ENCODE measurements at places on chromosomes 1 and 21.

DNA sequence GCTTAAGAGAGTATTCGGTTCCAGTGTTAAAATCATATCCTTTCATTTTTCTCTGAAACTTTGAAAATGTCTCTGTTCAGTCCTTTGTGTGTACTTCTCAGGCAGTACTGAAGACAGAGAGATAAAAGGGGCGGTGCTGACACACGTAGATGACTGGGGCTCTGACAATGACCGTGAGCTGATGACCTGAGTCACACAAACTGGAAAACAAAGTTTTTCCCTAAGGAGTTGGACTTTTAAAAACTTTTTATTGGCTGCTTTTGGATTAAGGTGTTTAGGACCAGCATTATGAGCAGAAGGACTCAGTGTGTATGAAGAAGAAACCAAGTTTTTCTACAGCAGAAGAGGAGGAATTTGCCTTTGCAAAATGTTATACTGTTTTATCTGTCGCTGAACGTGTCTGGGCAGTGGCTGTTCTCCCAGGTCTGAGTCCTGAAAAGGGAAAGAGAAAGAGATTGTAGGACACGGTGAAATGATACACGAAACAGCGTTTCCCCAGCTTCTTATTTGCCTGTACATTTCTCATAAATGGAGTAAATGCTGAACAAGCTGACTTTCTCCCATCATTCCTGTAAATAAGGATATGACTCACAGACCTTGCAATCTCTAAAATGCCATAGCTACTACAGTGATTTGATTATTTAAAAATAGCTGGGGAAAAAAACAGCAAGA is 51.5 kb downstream of the MAP3K7CL start:
- peak; percentile 96 for DNase-seq

GRCh38 chr1:181742426-181742825 is 259.1 kb downstream of the CACNA1E start:
- DNase-seq, result no peak

DNA sequence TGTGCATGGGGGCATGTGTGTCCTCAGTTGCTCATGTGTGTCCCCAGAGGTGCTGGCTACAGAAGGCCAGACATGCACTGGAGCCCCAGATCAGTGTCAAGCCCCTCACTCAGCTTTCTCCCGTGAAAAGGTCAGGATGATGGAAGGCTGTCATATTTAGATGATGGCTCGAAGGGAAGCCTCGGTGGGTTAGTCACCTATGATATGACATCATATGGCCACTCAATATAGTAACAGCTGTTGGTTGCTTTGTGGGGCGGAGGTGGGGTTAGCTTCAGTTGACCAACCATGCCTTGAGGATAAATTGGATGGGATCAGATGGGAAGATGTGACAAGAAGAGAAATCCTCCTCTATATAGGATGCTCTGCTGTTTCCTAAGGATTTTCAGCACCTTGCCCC is 43.5 kb upstream of the ATF3 start:
- no peak for DNase-seq

GRCh38 chr1:83697961-83698360 is 301.0 kb downstream of the TTLL7 start:
- no peak for DNase-seq

DNA sequence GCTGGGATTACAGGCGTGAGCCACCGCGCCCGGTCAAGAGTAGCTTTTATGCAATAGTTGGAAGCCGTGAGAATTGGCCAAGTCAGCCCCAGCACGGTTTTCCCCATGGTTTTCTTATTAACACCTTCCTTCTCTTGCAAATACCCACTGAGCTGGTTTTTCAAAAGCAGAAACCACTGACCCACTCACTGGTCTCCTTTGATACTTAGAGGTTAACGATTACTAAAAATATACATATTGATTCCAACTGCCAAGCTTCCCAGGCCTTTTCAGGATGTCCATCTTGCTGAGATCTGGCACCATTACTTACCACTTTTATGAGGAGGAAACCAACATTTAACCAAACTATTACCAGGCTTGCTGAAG is 25.9 kb upstream of the TARDBP start:
- DNase-seq, result no peak

DNA sequence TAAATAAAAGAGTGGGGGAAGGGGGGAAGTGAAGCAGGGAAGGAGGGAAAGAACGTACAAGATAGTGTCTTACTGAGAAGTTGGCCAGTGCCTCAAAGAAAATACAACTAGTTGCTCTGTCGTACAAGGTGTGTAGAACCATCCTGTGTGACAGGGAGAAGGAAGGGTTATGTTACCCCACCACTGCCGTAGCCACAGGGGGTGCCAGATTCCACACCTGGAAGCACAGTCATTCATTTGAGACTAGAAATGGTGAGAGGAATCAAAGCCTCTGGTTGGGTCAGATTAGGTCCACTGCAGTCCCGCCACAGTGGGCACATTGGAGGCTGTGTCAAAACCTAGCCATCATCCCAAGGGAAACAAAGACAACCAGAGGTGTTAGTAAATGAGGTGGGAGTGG is 2.7 kb upstream of the ERI3 start:
- no peak for DNase-seq

GRCh38 chr1:9482816-9483572 is 56.3 kb upstream of the SLC25A33 start:
- no peak for DNase-seq

- no peak for DNase-seq
These were observed 3.0 kb upstream of the TMCC2 start for GRCh38 chr1:205224736-205225135.
